GM13976 (cell line): ENCODE measurements at places on chromosomes 12 and 14.

DNA sequence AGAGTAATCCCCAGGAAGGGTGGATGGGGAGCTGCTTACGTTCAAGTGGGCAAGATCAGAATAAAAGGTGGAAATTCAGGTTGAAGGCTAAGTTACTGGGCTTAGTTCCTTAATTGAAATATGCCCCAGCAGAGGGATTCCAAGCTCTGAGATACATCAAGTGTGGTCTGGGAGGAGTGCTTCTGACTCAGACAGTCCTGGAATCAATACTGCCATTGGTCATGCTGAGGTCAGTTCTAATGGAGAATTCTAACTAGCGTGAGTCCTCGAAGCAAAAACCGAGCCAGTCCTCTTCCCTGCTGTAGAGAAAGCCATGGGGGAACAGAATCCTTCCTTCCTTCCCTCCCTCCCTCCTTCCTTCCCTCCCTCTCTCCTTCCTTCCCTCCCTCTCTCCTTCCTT is 39.9 kb downstream of the NOS1 start:
- DNase-seq = no peak

GRCh38 chr14:60229614-60230013 is 19.4 kb upstream of the PPM1A start:
- DNase-seq = no peak

GRCh38 chr12:11765421-11765816 is 115.9 kb downstream of the ETV6 start:
- no peak for DNase-seq

DNA sequence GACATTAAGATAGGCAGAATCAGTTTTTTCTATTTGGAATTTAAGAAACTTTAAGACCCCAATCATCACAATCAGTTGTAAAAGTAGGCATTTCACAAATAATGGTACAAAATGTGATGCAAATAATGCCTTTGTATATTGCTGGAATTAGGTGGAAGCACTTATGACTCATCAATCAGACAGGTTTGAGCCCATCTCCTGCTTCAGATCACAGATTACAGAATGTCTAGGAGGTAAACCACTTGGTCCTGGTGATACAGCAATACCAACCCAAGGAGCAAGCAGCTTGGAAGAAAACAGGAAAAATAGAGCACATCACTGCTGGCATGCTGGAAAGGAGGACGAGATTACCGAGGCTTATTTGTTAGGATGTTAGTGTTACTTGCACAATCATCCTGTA is 57.6 kb downstream of the C12orf56 start:
- no peak for DNase-seq

DNA sequence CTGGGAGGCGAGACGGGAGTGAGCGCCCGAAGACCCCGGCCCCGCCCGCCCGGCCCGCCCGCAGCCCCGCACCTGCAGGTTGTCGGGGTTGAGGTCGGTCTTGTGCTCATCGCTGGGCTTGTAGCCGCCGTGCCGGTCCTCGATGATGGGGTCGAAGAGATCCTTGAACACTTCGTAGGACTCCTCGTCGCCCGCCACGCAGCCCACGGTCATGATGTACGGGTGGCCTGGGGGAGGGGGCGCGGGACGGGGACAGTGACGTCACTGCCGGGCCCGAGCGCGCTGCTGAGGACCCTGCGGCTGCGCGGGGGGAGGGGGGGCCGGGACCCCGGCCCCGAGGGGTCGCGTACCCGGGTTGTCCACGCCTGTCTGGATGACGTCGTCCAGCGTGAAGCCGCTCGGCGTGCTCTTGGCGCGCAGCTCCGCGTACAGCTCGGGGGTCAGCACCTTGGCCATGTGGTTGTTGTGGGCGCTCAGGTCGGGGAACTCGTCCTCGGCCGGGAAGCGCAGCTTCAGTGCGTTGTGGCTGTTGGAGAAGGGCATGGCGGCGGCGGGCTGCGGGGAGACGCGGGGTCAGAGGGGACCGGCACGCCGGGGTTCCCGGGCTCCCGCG is 573 bp downstream of the CKB start:
- no peak for DNase-seq

DNA sequence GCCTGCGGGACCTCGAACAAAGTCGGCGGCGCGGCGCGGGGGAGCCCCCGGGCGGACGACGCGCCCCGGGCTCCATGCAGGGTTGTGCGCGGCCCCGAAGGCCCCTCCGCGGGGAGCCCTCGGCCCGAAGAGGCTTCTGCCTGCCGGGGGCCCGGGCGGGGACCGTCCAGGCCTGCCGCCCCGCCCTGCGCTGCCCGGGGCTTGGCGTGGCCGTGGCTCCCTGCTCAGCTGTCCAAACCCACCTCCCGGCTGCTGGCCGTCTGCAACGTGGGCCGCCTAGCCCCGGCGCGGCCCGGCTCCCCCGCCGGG is 670 bp downstream of the DYRK2 start:
- DNase-seq = no peak

GRCh38 chr12:44716711-44717110 is 159.4 kb downstream of the NELL2 start:
- no peak for DNase-seq

GRCh38 chr12:30026621-30027234 is 243.0 kb upstream of the TMTC1 start:
- DNase-seq = no peak
